Naive B cell (primary cell): ENCODE measurements at places on chromosomes 2 and 18.

DNA sequence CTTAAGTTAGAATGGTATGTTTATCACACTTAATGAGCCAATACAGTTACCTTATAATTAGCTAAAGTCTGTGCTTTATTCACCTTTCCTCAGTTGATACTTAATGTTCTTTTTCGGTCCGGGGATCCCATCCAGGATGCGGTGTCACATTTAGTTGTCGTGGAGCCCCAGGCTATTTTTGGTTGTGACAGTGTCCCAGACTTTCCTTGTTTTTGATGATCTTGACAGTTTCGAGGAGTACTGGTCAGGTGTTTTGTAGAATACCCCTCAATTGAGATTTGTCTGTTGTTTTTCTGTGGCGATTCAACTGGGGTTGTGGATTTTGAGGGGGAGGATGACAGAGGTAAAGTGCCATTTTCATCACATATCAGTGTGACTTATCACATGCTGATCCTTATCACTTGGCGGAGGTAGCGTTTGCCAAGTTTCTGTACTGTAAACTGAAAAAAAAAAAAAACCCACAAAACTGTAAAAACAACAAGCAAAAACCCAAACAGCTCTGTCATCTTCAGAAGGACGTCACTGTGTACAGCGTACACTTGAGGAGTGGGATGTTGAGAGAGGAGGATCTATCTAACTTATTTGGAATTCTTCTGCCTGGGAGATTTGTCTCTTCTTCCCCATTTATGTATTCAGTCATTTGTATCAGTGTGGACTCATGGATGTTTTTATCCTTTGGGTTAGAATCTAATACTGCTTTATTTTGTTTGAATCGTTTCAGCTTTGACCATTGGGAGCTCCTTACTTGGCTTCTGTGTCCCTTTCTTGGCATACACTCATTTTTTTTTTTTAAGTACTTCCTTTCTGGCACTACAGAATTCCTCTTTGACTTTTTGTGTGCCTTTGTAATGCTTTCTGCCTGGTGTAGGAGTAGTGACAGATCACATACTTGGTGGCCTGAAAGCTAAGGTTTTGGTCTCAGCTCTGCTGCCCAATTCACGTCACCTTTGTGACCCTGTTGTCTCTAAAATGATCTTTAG, 68.1 kb downstream of the FMNL2 start:
- H3K36me3 ChIP-seq, result no peaks in the 10 kb centered on the region
- no peak overlapping the region for H3K27ac ChIP-seq
- H3K4me3 ChIP-seq, result no peak overlapping the region
- no peak for DNase-seq
- H3K4me1 ChIP-seq, result peaks cover 18% of the 10 kb centered on the region

GRCh38 chr2:129805899-129806298, 173.6 kb upstream of the RAB6C start:
- DNase-seq, result no peak
- H3K36me3 ChIP-seq, result no peaks in the 10 kb centered on the region
- no peak overlapping the region for H3K27ac ChIP-seq

- no peak overlapping the region for H3K4me3 ChIP-seq
- H3K4me1 ChIP-seq, result peaks cover 37% of the 10 kb centered on the region
- no peaks in the 10 kb centered on the region for H3K27me3 ChIP-seq
- H3K27ac ChIP-seq, result peak overlapping the region; percentile 93
Observed at GRCh38 chr2:108587621-108588020, 53.4 kb downstream of the LIMS1 start.

DNA sequence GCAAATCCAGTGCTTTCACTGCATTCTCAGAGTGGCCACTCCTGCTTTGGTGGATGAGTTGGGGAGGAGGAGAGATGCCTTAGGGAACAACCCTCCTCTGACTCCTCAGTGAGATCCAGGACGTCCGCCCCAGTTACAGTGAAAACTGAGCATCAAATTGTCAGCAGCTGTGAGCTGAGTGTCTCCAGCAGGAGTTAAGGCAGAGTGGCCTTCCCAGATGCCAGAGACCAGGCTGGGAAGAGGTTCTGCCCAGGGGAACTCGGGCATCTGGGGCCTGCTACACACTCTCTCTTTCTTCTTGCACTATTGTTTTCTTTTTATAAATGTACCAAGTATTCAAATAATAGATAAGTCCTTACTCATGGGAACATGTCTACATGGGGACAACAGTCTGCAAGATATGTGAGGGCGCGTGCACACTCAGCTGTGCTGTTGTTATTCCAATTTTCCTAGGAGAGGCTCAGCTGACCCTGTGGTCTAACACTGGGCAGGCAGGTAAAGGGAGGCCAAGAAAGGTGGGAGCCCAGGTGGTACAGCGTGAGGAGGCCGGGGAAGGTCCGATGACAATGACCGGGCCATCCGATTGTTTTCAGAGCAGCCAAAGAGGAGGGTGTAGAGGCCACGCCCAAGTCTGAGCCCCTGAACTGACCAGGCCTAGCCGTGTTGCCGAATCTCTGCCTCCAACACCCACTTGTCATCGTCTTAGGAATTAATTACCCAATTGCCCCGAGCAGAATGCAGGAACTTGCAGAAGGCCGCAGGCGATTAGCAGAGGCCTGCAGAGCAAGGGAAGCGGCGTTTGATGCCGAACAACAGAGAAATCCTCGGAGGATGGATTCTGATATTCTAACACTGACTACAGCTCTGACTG, 166.9 kb downstream of the ANAPC1 start:
- H3K4me3 ChIP-seq, result no peak overlapping the region
- DNase-seq, result no peak
- H3K4me1 ChIP-seq, result peaks cover 2% of the 10 kb centered on the region
- peaks cover 2% of the 10 kb centered on the region for H3K27me3 ChIP-seq

DNA sequence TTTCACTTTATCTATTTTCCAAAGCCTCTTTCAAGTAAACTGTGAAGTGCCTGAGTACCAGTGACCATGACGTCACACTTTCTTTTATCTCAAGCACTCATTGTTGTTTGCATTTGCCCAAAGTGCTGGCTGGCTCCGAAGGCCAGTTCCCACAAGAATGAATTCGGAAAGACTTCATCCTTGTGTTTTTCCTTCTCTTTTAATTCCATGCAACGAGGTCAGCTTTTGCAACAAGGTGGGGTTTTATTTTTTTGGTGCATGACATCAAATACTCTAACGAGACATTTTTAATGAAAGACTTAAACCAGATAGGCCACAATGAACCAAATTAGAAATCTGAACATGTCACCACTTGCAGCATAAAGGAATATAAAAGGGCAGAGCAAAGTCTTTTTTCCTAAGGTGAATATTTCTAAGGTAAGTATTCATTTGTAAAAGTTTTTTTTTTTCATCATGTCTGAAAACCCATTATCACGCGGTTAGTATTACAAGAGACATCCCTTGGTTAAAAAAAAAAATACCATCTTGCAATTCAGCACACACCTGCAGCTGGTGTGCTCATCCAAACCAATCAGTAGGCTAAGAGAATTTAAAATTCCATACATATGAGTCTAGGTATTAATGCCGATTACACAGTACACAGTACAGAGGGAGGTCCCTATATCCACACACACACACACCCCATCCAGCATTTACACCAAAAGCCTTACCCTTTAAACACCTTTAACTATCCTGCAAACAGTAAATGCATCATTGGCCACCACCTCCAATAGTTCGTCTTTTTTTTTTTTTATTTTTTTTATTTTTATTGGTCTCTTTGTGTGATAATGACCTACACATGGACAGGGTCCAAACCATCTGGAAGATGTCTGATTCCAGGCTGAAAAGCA, 2.3 kb downstream of the ARL4C start:
- peak overlapping the region; percentile 95 for H3K27ac ChIP-seq
- H3K27me3 ChIP-seq, result no peaks in the 10 kb centered on the region
- H3K36me3 ChIP-seq, result peaks cover 15% of the 10 kb centered on the region
- H3K4me3 ChIP-seq, result peak overlapping the region; percentile 87
- peaks cover 55% of the 10 kb centered on the region for H3K4me1 ChIP-seq
- DNase-seq, result no peak

DNA sequence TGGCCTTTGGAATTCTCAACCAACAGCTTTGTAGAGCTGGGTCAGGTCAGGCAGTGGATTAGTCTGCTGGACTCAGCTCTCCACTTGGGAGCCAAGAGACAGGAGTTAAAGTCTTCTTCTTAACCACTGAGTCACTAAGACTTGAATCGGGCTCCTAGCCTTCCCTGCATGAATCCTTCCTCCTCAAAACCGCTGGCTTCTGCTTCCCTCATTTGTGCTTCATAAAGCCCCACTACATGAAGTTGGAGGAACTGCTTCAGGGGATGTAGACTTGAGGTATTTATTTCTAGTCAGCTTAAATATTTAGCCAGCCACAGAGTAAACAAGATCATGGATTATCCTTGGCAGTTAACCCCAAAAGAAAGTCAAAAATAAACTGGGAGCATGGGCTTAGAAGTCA, 536.3 kb upstream of the TNP1 start:
- no peak for DNase-seq
- peaks cover 3% of the 10 kb centered on the region for H3K27me3 ChIP-seq
- H3K36me3 ChIP-seq, result no peaks in the 10 kb centered on the region
- H3K27ac ChIP-seq, result no peak overlapping the region
- H3K4me3 ChIP-seq, result no peak overlapping the region

GRCh38 chr18:75212751-75213090, 2.1 kb downstream of the TSHZ1 start:
- peaks cover 46% of the 10 kb centered on the region for H3K4me1 ChIP-seq
- DNase-seq, result no peak

- no peak overlapping the region for H3K27ac ChIP-seq
Observed at GRCh38 chr2:150090031-150090430, 397.4 kb downstream of the RND3 start.

DNA sequence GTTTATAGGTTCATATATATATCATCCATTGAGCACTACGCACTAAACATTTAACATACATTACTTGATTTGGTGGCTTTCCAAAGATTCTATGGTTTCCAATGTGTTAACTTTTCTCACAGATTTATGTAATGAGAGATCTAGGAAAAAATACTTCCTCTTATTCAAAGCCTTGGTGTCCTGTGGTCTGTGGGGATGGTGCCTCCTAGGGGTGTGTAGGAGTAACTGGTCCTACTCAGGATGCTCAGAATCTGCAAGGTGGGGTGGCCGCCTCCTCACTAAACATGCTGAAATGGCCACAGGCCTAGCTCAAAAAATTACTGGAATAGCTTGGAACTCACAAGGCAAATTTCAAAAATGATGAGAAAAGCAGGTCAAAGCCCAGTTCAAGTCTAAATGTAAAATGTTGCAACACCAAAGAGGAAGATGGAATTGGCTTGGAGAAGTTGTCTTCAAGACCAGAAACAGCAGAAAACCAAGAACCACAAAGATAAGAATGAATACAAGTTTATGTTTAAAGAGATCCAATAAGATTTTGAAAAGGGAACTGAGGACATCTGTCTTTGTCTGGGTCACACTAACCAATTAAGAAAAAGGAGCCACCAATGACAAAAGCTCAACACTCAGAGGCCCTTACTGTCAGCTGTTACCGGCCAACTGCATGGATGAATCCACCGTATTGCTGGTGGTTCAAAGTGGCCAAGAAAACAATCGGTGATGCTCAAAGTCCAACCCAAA, 11.5 kb downstream of the GPR55 start:
- H3K27ac ChIP-seq, result no peak overlapping the region
- peaks cover 3% of the 10 kb centered on the region for H3K27me3 ChIP-seq
- DNase-seq, result peak; percentile 58
- no peak overlapping the region for H3K4me3 ChIP-seq

GRCh38 chr2:189848276-189848675, 64.0 kb downstream of the PMS1 start:
- no peaks in the 10 kb centered on the region for H3K27me3 ChIP-seq

DNA sequence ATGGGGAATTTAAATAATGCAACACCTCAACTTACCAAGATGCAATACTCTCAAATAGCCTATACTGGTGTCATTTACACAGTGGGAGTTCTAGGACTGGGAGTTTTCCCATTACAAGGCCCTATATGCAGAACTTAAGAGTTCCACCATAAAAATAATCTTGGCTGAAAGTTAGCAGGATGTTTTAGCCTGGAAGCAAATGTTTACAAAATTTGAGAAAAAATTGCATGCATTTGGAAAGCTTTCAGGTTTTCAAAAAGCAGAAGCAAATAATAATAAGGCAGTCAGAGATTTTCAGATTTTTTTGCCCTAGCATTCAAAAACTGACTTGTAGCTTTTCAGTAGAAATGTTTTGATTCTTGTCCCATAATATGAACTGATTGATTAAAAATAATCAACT, 397.3 kb downstream of the ARHGAP15 start:
- DNase-seq, result no peak
- no peaks in the 10 kb centered on the region for H3K27me3 ChIP-seq
- H3K36me3 ChIP-seq, result peaks cover 23% of the 10 kb centered on the region

DNA sequence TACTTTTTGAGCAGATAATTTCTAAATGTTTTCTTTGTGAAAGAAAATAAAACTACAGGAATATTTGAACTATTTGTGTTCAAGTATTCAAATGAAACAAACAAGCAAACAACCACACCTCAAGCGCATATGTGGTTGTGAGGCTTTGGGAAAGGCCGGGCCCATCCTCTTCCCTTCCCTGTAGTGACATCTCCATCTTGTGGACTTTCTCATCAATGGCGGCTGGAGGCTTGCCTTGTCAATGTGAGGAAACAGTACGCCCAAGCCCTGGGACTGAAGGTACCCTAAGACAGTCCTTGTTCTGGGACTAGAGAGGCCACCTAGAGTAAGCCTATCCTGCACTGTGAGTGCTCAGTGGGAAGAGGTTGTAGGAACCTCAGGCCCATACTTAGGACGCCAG, 166.8 kb downstream of the TPGS2 start:
- no peak overlapping the region for H3K27ac ChIP-seq
- no peaks in the 10 kb centered on the region for H3K36me3 ChIP-seq

- no peaks in the 10 kb centered on the region for H3K4me1 ChIP-seq
- no peaks in the 10 kb centered on the region for H3K36me3 ChIP-seq
- H3K4me3 ChIP-seq, result no peak overlapping the region
Observed at GRCh38 chr2:221318376-221319130, 253.6 kb downstream of the EPHA4 start.

- no peak overlapping the region for H3K27ac ChIP-seq
- H3K36me3 ChIP-seq, result no peaks in the 10 kb centered on the region
- no peak for DNase-seq
- peaks cover 28% of the 10 kb centered on the region for H3K27me3 ChIP-seq
- H3K4me3 ChIP-seq, result no peak overlapping the region
- H3K4me1 ChIP-seq, result peaks cover 17% of the 10 kb centered on the region
Observed at GRCh38 chr2:55118643-55119083, 68.4 kb upstream of the RTN4 start.

DNA sequence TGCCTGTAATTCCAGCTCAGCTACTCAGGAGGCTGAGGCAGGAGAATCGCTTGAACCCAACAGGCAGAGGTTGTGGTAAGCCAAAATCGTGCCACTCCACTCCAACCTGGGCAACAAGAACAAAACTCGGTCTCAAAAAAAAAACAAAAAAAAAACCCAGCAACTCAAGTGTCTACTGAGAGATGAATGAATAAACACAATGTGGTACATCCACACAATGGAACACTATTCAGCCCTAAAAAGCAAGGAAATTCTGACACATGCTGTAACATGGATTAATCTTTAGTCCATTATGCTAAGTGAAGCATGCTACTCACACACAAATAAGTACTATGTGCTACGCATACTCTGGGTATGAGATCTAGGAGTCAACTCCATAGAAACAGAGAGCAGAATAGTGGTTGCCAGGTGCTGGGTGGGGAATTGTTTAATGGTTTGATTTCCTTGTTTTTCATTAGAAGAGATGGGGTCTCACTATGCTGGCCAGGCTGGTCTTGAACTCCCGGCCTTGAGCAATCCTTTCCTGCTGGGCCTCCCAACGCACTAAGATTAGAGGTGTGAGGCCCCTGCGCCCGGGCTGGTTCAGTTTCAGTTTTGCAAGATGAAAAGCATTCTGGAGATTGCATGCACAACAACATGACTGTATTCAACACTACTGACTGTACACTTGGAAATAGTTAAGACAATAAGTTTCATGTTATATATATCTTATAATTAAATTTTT, 15.9 kb downstream of the SMPD4 start:
- peaks cover 5% of the 10 kb centered on the region for H3K36me3 ChIP-seq
- H3K4me1 ChIP-seq, result peaks cover 3% of the 10 kb centered on the region
- H3K27ac ChIP-seq, result no peak overlapping the region
- DNase-seq, result no peak
- H3K27me3 ChIP-seq, result no peaks in the 10 kb centered on the region
